ENCODE measurements at places on chromosomes 7 and 10.
A peak's percentile ranks its signal among the peaks of the same experiment; 100 is the strongest.

DNA sequence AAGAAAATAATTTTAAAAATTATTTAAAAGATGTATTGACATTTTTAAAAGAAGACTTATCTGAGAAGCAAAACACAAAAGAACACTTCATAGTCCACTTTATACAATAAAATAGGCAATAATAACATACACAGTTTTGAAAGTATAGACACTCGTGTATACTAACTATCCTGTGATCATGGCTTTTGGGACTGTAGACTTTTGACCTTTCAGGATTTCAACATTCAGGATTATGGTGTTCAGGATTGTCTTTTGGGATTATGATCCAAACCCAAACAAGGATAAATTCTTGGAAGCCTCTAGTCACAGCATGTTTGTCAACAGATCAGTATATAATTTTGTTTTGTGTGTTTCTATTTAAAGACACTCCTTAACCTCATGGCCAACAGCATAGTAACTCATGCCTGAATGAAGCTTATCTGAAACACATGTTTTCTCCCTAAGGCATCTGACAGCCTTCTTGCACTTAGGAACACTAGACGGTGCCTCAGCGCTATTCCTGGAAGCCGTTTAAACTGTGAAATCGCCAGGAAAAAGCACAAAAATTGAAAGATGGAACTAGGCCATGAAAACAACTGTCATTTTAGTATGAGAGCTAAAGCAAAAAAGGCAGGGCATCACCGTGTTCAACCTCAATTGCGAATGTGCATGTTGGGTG is 29.9 kb downstream of the GSAP start:
- DNase-seq = no peak

DNA sequence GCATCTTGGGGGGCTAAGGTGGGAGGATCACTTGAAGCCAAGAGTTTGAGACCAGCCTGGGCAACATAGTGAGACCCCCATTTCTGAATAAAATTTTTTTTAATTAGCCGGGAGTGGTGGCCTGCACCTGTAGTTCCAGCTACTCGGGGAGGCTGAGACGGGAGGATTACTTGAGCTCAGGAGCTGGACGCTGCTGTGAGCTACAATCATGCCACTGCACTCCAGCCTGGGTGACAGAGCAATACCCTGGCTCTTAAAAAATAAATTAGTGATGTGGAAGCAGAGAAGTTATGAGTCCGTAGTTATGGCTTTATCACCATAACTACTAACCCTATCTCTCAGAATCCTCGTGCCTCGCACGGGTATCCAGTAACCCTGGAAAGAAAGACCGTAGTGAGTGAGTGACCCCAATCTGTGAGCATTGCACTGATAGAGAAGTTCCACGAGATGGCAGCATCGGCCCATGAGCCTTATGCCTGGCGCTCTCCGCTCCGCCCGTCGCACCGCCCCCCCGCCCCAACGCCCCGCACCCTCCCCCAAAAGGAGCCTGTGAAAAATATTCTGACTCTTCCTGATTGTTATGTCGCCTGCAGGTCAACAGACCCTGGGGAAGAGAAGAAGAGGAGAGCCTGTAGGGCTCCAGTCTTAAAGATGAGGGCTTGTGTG is 4.9 kb upstream of the SLC29A3 start:
- DNase-seq = peak; percentile 76

GRCh38 chr10:126935263-126935946 is 30.2 kb downstream of the DOCK1 start:
- DNase-seq = no peak

GRCh38 chr7:138030679-138031351 is 28.9 kb upstream of the CREB3L2 start:
- DNase-seq = no peak

- no peak for DNase-seq
Observed at GRCh38 chr7:158066085-158066484, 521.5 kb downstream of the PTPRN2 start.

DNA sequence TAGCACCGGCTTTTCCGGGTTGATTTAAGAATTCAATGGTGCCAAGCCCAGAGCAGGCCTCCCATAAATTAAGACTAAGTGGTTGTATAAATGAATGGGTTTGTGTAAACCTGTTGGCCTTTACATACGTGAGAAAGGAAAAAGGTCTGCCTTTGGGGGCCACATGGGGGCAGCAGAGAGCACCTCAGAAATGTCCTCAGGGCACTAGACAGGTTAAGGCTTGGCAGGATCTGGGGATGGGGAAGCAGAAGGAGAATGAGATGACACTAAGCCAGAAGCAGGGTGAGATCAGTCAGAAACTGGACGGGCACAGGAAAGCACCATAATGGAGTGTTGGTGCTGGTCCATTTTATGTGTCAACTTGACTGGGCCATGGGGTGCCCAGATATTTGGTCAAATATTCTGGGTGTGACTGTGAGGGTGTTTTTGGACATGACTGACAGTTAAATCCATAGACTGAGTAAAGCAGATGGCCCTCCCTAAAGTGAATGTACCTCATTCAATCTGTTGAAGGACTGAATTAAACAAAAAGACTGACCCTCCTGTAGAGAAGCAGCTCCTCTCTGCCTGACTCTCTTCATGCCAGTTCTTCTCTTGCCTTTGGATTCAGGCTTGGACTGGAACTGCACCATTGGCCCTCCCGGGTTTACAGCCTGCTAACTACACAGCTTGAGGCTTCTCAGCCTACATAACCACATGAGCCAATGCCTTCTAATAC is 58.9 kb downstream of the FRMPD2 start:
- peak; percentile 37 for DNase-seq

- DNase-seq = no peak
Observed at GRCh38 chr10:121500701-121501332, 97.4 kb downstream of the FGFR2 start.

DNA sequence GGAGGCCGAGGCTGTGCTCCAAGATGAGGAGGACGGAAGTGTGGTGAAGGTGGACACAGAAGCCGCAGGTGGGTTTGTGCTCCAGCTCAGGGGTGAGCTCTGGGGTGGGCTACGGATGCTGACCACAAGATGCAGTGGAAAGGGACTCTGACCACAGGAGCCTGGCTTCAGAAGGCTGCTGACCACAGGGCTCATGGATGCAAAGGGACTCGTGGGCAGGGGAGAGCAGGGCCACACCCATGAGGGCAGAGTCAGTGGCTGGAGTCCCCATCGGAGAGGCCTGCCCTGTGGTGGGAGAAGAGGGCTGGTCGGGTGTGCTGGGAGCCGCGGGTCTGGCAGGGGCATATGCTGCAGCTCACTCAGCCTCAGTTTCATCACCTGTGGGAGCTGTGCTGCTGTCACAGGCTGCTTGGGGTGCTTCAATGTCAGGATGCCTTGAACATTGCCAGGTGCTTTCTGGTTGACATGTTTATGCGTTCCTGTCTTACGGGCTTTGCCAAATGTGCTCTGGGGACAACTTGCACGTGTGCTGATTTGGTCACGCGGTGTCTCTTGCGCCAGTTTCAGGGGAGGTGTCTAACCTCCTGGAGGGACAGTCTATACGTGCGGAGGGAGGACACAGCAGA is 13.7 kb downstream of the SCART1 start:
- DNase-seq = no peak

GRCh38 chr10:100008142-100008522 is 1.6 kb downstream of the DNMBP start:
- no peak for DNase-seq

DNA sequence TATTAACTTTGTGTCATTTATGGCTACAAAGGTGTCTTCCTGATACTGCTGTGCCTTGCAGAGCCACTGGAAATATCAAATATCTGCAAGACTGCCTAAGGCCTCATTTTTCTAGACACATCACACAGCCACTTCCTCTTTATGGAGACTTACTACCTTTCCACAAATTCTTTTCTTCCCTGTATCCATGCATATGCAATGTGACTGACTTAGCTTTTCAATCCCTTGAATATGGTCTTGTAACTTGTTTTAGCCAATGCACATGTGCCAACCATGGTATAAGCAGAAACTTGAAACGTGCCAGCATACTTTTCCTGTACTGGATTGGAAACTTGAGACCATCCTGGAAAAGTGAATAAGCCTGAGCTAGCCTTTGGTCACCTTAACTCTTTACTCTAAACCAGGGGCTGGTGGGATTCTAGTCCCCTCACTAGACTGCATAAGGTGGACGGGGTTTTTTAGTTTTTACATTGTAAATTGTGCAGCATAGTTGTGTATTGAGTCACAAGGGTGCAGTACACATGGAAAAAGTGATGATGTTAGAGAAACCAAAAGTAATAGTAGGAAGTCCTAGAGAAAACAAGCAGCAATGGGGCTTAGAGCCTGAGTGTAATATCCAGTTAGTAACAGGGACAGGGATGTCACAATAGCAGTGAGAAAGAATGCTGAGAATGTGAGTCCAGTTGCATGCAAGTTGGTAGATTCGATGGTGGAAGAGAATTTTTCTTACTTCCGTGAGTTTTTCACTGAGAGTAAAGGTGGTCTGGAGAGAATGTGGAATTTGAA is 879.5 kb downstream of the SORCS1 start:
- DNase-seq = no peak

DNA sequence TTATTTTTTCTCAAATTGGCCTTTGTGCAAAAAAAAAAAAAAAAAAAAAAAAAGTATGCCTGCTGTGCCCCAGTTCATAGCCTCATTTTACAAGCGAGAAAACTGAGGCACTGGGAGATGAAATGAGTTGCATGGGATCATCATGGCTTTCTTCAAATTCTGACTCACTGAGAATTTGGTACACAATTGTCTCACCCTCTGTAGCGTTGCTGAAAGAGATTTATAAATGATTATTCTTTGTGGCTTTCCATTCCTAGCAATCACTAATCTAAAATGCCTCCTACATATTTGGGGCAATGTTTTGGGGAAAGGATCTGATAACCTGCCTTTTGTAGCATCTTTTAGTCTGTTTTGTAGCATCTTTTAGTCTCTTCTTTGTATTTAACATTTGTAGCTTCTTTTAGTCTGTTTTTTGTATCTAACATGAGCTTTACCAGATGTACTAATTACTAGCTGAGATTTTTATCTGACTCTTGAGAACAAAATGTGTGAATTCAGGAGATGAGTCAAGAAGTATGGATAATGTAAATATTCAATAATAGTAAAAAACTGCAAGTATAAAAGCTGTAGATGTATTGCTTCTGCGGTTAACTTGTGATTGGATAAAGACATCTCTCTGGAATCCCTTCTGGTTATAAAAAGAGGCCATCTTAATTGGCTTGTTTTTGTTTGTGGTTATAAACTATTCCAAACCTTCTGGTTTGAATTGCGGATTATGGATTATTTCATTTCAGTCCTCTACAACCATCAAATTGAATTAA is 161.4 kb downstream of the ARID5B start:
- no peak for DNase-seq

GRCh38 chr7:129644634-129645230 is 33.2 kb downstream of the NRF1 start:
- no peak for DNase-seq

DNA sequence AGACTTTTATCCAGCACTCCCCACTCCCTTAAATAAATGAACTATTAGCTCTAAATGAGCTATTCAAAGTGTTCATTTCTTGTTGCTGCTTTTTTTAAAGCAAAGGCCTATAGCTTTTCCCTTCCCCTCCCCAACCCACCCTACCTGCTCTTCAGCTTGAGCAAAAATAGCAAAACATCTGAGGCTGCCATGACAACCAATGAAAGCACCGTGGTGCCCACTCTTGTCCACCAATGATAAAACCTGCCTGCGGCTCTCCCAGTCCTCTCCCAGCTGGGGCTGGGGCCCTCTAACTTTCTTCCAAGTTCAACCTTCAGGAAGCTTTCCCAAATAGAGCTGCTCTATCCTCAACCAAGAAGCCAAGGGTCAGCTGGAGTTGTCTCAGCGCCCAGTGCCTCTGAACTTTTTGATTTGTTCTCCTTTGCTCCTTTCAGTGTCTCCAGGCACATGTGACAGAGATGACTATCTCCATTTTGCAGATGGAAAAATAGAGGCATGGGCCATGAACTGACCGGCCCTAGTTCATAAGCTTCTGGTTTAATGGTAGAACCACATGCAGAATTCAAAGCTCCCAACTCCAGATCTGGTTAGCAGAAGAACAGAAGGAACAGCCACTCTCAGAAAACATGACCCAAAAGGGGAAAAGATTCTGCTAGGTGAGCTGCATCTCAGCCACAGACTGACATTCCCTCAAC is 47.7 kb downstream of the PIK3AP1 start:
- DNase-seq = no peak

- peak; percentile 24 for DNase-seq
Observed at GRCh38 chr7:135335628-135336139, 102.0 kb downstream of the STRA8 start.

DNA sequence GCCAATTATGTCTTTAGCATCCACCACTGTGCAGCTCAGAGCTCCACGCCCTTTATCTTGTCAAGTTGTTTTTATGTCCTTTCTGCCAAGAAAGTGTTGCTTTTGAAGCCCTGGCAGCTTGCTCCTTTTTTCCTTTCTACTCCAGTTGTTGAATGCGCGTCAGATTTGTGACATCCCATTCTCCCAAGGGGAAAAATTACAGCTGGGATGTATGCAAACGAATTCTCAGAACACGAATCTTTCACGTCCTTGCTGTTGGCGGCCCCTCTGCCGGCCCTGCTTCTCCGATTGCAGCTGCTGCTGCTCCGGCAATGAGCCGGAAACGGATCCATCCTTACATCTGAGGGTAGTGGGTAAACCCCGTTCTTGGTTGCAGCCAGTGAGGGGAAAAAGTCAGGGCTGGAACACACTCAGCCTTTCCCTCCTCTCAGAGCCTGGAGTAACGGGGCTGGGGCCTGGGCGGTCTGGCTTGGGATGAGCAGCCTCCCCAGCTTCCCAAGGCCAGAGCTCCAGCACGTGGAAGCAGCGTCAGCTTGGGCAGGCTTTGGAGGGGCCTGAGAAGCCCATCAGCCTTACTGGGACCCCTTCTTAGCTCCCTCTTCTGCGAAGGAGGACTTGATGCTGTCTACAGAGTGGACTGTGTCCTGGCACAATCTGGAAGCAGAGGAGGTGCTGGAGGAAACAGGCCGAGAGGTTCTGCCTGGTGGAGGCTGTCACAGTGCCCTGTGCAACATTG is 79.0 kb upstream of the CHST15 start:
- DNase-seq = no peak

DNA sequence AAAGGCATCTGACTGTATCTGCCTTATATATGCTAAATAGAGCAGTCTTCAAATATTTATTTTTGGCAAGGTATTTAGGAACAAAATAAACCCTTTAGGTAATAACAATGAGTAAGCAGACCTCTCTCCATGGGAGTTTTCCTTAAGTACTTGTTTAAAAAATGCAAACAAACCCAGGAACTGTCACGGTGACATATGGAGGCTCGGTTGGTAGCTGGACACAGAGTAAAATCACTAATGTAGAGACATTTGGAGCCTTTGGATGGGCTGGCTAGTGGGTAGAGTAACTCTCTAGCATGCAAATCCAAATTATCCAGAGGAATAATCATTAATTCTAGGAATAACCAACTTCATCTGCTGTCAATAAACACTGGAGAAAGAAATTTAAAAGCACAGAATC is 71.6 kb upstream of the LAMB4 start:
- no peak for DNase-seq

DNA sequence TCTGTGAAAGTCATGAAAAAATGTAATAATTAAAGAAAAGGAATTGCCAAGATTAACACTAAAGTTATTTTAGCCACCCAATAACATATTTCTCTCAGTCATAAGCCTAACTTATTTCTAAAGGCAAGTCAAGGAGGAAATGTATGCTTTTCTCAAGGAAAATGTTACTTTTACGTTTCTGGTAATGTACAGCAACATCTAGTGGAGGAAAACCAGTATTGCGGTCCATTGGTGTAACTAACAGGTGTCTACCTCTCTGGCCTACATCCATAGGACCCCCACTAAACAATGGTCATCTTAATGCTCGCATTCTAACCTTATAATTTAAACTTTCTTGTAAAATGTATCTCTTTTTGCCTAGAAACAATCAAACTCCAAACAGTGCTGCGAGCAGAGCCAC is 437.5 kb downstream of the KIF20B start:
- DNase-seq = no peak

All from germinal center (tissue), 1 donor.